ENCODE measurements at places on chromosomes 12 and 14. TPM values are rescaled to one million over a fixed set of nuclear protein-coding genes. Genes with fewer than 3 reads are reported as not detected.

- DNase-seq = no peak
Observed at GRCh38 chr14:72264716-72265115, 332.5 kb downstream of the RGS6 start.

The CELA1 gene
- not detected for polyA plus RNA-seq

- no peak for DNase-seq
Observed at GRCh38 chr14:104746934-104747481, 5.9 kb upstream of the SIVA1 start.

DNA sequence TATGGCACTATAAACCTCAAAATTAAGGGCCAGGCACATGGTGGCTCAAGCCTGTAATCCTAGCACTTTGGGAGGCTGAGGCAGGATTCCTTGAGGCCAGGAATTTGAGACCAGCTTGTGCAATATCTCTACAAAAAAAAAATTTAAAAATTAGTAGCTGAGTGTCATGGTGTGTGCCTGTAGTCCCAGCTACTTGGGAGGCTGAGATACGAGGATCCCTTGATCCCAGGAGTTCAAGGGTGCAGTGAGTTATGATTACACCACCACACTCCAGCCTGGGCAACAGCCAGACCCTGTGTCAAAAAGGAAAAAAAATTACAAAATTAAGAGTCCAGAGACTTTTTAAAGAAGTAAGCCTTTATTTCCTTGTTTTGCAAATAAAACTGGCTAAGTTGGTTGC lies 1.8 kb upstream of the GCN1 start:
- DNase-seq = no peak

DNA sequence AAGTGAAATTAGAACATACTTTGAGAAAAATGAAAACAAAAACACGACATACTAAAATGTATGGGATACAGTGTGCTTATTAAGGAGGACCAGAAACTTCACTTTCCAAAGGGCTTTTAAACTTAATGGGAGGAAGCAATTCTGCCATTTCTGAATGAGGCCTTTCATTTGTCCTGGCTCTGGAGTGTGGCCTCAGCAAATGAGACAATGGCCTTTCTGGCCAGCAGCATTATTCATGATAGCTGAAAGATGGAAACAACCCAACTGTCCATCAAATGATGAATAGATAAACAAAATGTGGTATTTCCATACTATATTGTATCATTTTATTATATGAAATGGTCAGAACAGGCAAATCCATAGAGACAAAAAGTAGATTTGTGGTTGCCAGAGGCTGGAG lies 338.6 kb downstream of the CEP128 start:
- DNase-seq = no peak
